ENCODE measurements at places on chromosomes 1 and 21.

- DNase-seq = no peak
Measured at GRCh38 chr21:42456457-42456856, 39.6 kb downstream of the RSPH1 start.

- peak; percentile 26 for DNase-seq
Measured at GRCh38 chr1:75996196-75996595, 64.0 kb upstream of the ASB17 start.

DNA sequence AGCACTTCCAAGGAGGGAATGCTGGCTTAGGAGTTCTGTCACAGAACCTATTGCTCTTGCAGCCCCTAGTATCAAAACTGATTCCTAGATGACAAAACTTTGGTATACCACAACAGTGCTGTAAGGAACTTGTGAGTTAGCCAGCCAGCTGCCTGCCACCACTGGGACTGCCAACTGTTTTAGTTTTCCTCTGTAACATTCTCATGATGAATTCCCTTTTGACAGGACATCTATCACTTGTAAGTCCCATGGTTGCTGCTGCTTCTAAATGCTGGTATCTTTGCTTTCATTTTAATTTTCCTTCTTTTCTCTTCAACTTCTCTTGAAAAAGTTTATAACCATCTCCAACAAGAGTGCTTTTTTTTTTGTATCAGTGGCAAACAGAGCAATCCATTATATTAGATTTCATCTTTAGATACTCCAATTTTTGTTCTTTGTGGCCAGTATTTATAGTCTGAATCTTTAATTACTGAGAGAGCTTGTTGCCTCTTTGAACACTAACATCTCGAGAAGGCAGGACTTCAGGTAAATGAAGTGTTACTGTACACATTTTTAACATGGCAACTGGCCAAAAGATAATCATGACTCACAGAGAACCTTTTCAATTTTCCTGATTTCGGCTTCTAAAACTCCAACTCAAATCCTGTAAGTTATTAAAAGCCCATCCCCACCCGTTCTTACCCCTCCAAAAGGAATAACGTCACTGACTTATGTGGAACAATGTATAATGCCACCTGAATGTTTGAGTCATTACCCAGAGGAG, 19.8 kb downstream of the DBT start:
- no peak for DNase-seq

DNA sequence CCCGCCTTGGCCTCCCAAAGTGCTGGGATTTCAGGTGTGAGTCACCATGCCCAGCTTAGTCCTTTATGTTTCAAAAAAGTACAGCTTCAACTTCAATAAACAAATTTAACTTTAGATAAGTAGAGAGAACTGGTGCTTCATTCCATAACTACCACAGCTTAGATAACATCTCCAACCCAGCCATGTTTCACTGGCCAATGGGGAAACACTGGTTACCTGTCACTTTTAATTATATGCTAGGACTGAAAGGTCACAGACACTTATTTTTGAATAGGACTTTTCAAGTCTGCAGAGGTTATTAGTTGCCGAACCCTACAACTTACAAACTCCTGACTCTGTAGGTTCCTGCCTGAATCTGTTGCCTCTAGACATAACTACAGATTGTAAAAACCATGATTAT, 56.5 kb upstream of the ST6GALNAC3 start:
- DNase-seq = no peak

GRCh38 chr21:41360072-41360821, 1.6 kb upstream of the MX2 start:
- DNase-seq = no peak

- no peak for DNase-seq
Measured at GRCh38 chr1:96366516-96366915, 355.1 kb upstream of the PTBP2 start.

- DNase-seq = no peak
Measured at GRCh38 chr1:245201827-245202226, 47.0 kb downstream of the KIF26B start.

DNA sequence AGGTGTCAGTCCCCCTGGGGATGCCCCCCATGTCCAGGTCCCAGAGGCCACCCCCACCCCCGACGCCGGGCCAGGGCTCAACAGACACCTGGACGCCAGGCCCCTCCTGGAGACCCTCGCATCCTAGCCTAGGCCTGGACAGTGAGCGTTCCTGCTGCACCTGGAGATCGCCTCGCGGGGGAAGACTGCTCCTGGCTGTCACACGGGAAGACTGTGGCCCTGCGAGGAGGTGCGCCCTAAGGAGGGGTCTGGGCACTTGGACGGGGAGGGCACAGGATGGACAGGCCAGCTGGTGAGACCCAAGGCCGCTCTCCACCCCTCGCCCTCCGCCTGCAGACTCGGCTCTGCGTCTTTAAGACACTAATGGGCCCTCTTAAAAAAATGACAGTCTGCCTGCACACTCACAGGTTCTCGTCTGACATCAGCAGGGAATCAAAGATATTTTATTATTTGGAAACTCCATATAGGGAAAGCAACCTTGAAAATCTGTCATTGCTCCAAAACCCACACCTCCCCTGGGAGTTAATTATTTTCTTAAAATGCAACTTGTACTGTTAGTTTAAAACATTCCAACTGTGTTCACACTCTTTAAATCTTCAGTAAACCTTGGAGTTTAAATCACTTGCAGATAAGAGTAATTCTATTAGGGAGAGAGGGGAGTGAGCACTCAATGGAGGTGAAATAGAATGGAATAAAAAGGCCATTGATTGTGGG, 45.6 kb upstream of the ACTRT2 start:
- DNase-seq = no peak

GRCh38 chr21:45529785-45530422, 12.3 kb downstream of the SLC19A1 start:
- no peak for DNase-seq

GRCh38 chr1:246790833-246791232, 66.6 kb downstream of the SCCPDH start:
- no peak for DNase-seq

GRCh38 chr1:196355206-196355786, 252.9 kb downstream of the KCNT2 start:
- DNase-seq = peak; percentile 41

- no peak for DNase-seq
Measured at GRCh38 chr1:241532162-241532531, at the start of gene KMO. TSS of gene KMO (plus strand) at chr1:241532378. CDS start at chr1:241532445, 67 bp downstream.

- DNase-seq = no peak
Measured at GRCh38 chr1:179151908-179152682, 70.2 kb downstream of the TOR3A start.

GRCh38 chr1:167297222-167298214, 76.8 kb downstream of the POU2F1 start:
- DNase-seq = no peak

GRCh38 chr1:22639286-22639685, 2.9 kb downstream of the C1QA start:
- DNase-seq = no peak

DNA sequence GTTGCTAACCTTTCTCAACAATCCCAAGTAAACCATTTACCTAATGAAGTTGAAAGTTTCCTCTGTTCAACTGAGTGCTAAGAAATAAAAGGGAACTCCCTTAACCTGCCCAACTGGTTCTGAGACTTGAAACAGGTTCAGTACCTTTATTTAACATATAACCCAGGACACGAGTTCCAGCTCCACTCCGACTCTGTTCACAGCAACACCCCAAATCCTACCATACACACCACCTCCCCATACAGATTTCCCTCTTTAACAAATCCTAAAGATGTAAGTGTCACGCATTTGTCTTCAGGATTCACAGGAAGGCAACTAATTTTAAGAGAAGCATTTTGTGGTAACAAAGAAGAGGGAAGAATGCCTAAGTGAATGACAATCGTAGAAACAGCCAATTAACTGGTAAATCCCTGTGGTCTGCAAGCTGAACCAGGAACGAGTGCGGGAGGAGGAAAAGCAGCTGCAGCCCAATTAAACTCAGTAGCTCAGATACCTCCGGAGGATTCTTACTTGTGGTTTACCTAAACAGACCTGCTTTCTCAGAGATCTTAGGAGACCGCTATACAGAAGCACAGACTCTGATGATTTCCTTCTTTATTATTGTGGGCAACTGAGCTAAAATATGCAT, 134.5 kb upstream of the MAGI3 start:
- DNase-seq = no peak

GRCh38 chr1:70496181-70496580, 85.1 kb downstream of the CTH start:
- no peak for DNase-seq

DNA sequence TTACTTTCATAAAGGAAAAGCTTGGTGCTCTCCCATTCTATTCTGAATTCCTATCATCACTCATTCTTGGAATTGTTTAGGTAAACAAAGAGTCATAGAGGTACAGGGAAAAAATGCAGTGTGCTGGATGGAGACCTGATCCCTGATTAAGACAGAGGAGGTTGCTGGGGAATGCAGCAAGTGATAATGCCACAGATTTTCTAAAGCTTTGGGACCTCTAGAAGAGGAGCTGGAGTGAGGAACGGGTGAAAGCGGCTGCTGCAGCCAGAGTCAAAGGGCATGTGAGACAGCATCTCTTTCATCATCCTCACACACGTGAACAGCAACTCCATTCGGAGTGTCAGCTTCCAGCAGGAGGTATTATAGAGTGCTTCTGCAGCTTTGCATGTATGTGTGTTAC, 54.9 kb upstream of the DIPK1A start:
- DNase-seq = no peak

DNA sequence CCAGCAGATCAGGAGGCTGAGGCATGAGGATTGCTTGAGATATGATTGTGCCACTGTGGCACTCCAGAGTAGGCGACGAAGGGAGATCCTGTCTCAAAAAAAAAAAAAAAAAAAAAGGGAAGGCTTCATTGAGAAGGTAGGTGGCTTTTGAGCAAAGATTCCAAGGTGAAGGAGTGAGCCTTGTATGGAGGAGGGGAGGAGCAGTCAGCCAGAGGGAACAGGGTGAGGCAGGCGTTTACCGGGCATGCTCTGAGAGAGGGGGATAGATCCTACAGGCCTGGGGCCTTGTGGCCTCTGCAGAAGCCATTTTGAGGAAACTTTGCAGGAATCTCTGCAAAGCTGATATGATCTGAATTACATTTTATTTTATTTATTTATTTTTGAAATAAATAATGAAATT, 5.1 kb upstream of the HDAC1 start:
- no peak for DNase-seq

GRCh38 chr1:157542676-157543075, 9.6 kb downstream of the FCRL5 start:
- no peak for DNase-seq

DNA sequence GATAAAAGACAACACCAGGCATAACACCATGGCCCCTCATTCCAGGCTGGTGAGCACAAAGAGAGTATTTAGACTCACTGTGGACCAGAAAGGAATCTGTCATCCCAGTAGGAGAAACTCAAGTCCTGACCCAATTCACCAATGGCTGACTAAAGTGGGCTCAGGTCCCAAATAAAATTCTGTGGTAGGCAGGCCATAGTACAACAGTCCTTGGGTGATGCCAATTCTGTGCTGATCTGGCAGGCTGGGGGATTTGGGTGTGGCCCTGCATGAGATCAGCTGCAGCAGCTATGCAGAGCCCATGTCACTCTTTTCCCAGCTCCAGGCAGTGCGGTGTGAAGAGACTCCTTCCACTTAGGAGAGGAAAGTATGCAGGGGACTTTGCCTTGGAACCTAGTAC, 245.1 kb downstream of the LBR start:
- no peak for DNase-seq

DNA sequence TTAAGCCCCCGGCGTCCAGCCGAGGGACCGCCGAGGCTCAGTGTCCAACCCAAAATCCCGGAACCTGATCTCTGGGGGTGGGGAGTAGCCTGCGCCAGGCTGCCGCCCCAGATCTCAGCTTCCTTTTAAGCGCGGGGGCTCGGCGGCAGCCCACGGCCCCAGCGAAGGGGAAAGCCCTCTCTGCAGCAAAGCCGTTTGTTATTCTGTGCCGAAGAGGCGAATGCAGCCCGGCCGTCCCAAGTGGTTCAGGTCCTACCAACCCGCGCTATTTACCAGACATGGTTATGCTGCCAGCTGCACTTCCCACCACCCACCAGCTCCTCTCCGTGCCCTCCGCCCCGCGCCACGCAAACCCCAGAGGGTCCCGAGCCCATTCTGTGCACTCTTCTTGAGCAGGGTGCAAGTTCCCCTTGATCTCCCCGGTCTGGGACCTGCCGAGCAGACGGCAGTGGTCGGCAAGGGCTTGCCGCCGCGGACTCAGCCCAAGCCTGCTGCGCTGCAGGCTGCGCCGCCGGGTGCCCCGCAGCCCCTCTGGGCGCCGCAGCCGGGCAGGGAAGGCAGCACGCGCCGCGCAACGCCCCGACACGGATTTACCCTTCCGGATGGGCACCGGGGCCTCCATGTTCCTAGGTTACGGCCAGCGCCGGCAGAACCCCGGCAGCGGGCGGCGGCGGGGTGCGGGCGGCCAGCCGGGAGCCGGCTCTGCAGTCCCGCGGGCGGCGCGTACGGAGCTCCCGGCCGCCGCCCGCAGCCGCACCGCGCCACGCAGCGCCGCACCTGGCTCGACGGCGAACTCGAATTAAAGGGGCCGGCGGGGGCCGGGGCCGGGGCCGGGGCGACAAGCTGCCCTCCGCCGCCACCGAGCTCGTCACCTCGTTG, 738 bp upstream of the KCNA2 start:
- DNase-seq = no peak

- DNase-seq = no peak
Measured at GRCh38 chr1:232413674-232414073, 216.3 kb downstream of the SIPA1L2 start.

DNA sequence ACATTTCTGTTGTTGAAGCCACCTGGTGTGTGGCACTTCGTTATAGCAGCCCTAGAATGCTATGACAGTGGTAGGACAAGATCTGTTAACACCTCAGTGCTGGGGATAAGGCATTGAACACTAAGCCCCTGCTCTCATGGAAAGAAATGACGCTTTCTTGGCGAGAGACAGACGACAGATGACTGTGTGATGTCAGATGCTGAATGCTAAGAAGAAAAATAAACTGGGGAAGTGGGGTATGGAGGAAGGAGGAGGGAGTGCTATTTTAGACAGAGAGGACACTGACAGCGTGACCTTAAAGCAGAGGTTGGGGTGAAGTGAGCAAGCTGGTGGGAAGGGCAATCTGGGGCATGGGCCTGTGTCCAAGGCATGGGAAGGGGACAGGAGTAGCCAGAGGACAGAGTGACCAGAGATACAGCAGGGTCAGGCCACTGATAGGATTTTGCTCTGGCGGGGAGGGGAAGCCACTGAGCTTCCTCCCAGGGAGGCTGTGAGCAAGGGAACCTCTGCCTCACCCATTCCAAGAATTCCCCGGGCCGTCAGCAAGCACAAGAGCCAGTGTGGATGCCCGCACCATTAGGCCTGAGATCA, 15.2 kb downstream of the DOP1B start:
- DNase-seq = no peak

DNA sequence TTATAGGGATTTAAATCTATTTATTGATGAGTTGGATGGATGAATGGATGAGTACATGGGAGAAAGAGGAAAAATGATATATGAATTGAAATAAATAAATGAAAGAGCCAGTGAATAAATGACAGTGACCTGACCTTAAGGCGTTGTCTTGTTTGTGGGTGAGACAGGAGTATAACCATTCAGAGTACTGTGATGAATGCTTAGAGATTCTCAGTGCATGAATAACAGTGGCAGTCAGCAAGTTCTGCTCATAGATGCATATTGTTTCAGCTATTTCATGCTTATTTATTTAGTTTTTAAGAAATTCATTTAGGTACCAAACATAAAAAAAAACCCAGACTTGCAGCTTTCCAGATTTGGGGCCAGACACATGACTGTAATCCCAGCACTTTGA, 116.4 kb downstream of the FGGY start:
- no peak for DNase-seq
